ENCODE measurements at places on chromosomes 13 and 19. TPM values are rescaled to one million over a fixed set of nuclear protein-coding genes. Genes with fewer than 3 reads are reported as not detected.

FBXO27 gene
- 1.2 TPM for total RNA-seq

TMPRSS9 gene
- total RNA-seq = not detected

FCER2 gene
- not detected for total RNA-seq

GMIP gene
- 8.0 TPM for total RNA-seq

ADGRE2 gene
- 6.0 TPM for total RNA-seq

LRRC25 gene
- total RNA-seq = 6.6 TPM

POGLUT2 gene
- total RNA-seq = 7.5 TPM
